ENCODE measurements at places on chromosomes 2 and 18.

DNA sequence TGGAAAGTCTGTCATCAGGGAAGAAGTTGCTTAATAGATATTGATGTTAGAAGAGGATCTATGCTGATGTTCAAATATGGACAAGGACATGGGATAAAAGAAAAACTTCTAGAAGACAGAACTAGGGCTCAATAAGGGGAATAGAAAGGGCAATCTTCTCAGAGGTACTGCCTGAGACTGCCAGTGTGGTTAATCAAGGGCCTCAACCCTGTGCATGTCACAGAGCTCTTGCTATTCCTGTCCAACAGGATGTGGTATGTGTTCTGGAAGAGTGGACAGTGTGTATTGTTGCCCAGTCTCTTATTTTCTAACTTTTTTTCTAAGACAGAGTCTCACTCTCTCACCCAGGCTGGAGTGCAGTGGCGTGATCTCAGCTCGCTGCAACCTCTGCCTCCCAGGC is 27.8 kb upstream of the RNF125 start:
- DNase-seq: no peak

GRCh38 chr2:74205596-74205995 is 7.2 kb downstream of the MTHFD2 start:
- DNase-seq: peak; percentile 57

DNA sequence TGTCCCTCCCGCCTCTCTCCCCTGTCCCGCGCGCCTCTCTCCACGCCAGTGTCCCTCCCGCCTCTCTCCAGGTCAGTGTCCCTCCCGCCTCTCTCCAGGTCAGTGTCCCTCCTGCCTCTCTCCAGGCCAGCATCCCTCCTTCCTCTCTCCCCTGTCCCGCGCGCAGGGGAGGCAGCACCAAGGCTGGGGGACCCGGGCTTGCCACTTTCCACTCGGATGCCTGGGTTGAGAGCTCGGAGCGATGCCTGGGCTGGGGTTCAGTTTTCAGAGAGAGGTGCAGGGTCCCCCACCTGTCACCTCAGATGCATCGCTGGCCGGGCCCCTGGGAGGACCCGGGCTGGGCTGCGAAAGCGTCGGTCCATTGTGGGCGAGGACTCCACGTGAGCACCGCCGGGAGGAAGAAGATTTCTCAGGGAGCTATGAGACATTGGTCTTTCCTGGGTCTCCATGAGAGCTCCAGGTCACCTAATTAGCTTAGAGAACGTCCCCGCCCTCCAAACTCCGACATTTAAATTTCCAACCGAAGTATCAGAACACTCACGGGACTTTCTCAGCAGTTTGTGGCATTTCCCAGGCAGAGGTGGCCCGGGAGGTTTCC is 2.1 kb downstream of the FBLN7 start:
- no peak for DNase-seq

- no peak for DNase-seq
These were observed 236.0 kb downstream of the DOK6 start for GRCh38 chr18:69636529-69637301.

DNA sequence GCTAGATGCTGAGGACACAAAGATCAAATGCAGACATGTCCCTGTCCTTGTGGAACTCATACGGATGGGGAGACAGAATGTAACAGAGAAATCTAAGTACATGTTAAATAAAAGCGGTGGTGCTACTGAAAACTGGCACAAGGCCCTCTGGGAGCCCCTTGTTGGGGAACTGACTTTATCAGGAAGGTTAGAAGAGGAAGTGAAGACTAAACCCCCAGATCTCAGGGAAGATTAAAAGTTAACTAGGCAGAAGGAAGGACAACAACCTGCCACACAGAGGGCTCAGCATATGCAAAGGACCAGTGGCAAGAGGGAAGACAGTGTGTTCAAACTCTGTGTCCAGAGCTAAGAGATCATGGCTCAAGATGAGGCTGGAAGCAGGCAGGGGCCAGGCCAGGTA is 4.8 kb downstream of the CACNB4 start:
- no peak for DNase-seq

GRCh38 chr2:84173041-84173440 is 286.0 kb downstream of the SUCLG1 start:
- DNase-seq: no peak

- DNase-seq: no peak
These were observed 1.9 kb downstream of the OTX1 start for GRCh38 chr2:63052411-63053080.

DNA sequence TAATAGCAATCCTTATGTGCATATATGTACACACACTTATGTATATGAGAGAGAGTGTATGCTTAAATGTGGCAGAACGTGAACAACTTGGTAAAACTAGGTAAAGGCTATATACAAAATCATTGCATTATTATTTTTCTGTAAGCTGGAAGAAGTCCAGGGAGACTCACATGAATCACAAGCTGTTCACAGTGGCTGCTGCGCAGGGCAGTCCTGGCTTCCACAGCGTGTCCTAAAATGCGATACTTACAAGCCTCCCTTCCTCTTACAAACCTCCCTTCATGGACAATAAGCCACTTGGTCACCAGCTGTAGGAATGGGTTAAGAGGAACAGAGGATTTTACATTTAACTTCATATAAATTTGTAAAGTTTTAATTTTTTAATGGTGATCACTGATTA is 114.9 kb upstream of the AGAP1 start:
- DNase-seq: no peak

DNA sequence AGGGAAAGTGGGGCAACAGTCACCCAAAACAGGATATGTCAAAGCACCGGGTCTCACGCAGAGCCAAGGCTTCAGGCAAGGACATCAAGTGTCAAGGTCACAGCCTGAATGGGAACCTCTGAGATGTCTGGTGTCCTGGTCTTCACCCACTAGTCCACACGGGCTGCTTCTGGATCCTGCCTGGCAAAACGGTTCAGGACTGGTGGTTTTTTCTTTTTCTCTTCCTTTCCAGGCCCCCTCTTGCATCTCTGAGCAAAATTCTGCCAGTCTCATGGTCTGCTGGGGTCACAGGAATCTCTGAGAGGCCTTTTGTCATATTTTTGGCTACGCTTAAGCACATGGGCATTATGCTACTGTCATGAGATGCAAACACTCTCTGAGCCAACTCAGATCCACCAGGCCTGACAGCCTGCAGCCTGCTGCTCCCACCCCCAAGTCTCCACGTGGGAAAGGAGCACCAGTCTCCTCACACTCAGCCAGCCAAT is 518.2 kb upstream of the ZEB2 start:
- no peak for DNase-seq

DNA sequence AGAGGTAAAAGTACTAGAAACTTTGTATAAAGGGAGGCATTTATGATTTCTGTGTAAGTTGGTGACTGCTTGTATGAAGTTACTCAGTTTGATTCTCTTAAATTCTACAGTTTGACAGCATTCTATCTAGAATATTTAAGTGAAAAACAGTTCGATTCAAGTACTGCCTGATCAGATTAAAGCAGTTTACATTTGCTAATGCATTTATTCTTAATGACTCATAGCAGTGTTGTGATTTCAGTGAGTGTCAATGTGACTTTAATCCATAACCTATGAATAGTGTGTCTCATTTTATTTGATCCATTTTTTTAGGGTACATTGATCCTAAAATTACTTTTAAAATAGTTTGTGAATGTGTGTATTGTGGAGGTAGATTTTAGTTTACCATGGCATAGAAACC is 35.7 kb downstream of the WDR43 start:
- no peak for DNase-seq

- no peak for DNase-seq
These were observed 31.6 kb downstream of the AOX1 start for GRCh38 chr2:200617156-200618053.

DNA sequence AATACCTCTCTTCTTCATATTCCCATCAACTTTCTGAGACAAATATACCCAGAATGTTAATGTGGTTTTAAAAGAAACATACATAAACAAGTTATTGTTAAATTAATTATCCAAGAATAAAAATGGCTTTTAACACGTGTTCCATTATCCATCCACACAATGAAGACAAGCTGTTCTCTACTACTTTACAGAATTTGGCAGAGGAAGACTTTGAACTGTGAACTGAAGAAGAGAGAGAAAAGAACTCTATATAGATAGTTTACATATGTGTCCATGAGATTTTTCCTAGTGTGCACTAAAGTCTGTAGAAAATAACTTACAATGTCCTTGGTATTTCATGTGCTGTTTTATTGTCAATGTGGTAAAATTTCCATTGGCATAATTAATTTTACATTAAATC is 207.0 kb upstream of the COL3A1 start:
- no peak for DNase-seq

DNA sequence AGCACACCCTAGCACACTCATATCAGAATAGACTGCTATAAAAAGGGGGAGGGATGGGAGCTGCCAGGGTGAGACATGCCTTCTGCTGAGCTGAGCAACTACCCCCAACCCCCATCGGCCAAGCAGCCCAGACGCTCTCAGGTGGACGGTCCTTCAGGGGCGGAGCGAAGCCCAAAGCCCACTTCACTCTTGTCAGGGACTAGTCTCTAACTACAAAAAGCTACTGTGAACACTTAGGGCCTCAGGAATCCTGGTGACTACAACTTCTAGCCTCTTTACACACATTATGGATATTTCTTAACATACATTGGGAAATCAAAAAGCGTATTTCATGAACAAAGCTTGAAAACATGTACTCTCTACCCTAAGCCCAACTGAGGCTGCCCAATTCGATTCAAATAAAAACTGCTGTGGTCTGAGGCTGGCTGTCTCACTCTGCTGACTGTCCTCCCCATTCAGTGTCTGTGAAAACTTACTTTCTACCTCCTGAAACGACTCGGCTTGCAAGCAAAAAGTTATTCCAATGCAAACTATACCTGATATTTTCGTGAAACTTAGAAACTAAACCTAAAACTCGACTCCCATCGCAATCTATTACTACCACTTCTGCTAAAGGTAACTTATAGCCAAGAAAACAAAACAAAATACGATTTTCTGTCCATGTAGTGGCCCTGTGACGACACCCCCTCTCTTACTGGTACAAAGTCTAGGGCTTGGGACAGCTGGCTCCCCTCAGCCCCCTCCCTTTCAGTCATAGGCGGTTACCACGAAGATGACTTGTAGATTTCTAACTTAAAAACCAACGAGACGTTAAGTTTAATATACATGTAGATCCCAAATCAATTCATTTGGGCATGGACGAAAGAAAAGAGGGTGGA is 1.2 kb downstream of the SERTAD2 start:
- peak; percentile 70 for DNase-seq

GRCh38 chr18:59799383-59800015 is 100.3 kb upstream of the PMAIP1 start:
- DNase-seq: no peak

DNA sequence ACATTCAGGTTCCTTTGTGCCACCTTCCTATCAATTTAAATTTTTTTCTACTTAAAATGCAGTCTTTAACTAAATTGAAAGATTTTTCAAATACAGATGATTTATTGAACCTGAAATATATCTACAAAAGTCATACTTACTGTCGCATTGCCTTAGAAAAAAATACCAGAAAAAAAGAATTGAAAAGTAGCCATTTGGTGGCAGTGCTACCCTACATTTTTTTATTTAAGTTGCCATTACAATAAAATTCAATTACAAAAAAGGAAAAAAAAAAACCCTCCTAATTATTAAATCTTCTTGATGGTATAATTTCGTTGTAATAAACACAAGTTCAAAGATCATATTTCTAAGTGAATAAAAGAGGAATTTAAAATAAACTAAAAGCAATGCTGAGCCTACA is 43.4 kb downstream of the DSC3 start:
- no peak for DNase-seq

DNA sequence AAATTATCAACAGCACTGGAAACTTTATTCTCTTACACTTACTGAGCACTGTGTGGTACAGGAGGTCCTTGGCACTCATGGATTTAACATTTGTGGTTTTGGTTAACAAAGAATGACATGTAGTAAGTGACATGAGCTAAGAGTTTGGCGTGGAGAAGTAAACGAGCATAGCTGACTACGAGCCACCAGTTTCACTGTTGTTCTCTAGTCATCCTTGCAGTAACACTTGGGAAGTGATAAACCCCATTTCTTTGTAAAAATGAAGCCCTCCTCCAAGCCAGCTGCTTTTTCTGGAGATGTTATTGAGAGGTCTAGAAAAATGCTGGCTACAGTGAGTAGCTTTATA is 32.7 kb downstream of the QPCT start:
- no peak for DNase-seq

DNA sequence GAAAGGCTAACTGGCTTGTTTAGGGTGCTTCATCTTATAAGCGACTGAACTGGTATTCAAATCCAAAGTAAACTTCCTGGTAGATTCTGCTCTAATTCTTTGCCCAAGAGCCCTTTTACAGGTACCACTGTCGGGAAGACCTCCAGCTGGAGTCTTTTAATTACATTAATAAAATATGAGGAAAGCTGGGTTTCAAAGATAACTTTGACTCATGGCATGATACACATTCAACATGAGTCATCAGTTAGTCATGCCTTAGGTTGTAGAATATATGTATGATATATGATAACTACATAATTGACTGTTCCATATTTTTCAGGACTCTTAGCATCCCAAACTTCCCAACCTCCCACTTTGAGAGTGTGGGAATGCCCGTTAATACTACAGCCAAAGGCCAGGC is 32.3 kb downstream of the ZCCHC2 start:
- DNase-seq: peak; percentile 94

DNA sequence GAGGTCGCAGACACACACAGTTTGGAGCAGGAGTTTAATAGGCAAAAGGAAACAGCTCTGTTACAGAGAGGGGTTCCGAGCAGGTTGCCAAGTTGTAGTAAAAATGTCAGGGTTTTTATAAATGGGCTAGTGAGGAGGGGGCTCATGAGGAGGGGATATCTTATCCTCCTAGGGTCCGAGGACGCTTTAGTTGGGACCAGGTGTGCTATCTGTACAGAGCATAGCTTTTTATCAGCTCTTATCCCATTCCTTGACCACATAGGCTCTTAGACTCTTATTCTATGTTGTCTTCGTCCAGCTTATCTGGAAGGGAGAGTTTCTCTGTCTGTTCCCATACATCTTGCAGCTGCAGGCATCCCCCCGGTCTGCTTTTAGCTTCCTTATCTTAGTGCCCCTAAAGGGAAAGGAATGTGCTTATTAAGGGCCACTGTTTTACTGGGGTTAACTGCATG is 44.7 kb downstream of the PDK1 start:
- no peak for DNase-seq

DNA sequence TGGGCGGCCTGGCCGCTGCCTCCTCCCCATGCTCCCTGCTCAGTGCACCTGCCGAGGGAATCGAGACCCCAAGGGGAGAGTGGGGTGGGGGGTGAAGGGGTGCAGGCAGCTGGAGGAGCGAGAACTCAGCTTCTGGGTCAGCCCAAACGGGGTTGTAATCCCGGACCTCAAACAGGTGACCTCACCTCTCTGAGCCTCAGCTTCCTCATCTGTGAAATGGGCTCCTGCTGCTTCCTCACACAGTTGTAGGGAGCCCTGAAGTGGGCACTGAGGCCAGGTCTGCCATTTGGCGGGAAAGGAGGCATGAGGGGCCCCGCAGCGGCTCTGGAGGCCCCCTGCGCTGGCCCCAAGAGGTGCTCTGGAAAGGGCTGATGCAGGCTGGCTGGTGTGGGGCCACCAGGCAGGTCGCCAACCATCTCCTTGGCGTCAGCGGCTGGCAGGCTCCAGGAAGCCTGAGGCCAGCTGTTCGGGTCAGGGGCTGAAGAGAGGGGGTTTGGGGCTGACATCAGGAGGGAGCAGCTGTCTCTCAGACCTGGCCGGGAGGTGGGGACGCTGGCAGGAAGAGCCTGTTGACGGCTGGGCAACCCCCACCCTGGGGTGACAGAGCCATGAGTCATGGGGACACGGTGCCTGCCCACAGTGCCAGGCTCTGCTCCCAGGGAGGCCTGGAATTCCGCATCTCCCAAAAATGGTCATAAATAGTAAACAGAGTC is 4.9 kb downstream of the KLHL30 start:
- peak; percentile 70 for DNase-seq

All from bronchial epithelial cell (primary cell).